Effector CD8-positive, alpha-beta T cell (primary cell): ENCODE measurements at places on chromosomes 7 and 10.

- no peak for DNase-seq
Measured at GRCh38 chr7:148607151-148607661, 16.6 kb downstream of the C7orf33 start.

DNA sequence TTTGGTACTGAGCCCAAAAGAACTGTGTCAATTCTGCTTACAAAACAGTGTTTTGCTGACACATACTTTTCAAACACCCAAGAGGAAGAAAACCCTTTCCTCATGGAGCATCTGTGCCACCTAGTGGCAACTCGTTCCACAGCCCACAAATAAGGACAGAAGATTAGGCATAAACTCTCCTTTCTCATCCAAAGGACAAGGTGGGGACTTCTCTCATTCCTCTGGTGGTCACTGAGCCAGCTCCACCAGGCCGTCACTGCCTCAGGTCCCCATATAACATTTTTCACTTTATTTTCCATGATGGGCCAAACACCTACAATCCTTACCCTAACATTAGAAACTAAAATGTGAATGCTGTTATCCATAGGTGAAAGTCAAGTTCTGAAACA, 76.9 kb downstream of the RNF216 start:
- peak; percentile 64 for DNase-seq

- no peak for DNase-seq
Measured at GRCh38 chr7:20229646-20230500, 12.7 kb upstream of the MACC1 start.

- DNase-seq = no peak
Measured at GRCh38 chr7:2872296-2872874, 28.3 kb upstream of the GNA12 start.

DNA sequence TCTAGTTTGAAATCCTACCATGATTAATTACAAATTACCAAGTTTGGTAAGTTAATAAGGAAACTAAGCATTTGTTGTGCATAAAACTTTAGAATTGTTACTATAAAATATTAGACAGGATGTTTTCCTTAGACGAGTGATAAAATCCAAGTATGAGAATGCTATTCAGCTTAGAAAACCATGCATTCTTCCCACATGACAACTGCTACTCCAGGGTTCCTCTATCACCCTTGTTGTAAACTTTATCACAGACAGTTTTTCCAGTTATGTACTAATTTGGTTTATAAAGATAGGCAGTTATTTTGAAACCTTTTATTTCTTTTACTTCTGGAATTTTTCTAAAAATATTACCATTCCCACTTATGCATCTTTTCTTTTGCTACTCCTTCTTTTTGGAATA, 52.0 kb downstream of the SIRT1 start:
- DNase-seq = no peak

- no peak for DNase-seq
Measured at GRCh38 chr10:71267508-71268240, 51.4 kb upstream of the SLC29A3 start.

DNA sequence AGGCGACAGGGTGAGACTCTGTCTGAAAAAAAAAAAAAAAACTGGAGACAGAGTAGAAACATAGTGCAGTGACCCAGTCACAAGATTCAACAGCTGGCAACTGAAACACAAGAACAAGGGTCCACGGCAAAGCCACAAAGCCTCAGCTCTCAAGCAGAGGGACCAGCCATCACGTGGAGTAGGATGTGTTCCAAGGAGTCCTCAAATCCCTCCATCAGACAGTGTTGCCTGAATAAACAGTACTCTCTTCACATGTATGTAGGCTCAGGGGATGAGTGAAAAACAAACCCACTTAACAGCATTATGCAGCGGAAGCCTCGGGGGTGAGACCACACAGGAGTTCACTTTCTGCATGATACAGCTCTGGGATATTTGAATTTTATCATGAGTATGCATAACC, 62.0 kb downstream of the SLIT1 start:
- no peak for DNase-seq

DNA sequence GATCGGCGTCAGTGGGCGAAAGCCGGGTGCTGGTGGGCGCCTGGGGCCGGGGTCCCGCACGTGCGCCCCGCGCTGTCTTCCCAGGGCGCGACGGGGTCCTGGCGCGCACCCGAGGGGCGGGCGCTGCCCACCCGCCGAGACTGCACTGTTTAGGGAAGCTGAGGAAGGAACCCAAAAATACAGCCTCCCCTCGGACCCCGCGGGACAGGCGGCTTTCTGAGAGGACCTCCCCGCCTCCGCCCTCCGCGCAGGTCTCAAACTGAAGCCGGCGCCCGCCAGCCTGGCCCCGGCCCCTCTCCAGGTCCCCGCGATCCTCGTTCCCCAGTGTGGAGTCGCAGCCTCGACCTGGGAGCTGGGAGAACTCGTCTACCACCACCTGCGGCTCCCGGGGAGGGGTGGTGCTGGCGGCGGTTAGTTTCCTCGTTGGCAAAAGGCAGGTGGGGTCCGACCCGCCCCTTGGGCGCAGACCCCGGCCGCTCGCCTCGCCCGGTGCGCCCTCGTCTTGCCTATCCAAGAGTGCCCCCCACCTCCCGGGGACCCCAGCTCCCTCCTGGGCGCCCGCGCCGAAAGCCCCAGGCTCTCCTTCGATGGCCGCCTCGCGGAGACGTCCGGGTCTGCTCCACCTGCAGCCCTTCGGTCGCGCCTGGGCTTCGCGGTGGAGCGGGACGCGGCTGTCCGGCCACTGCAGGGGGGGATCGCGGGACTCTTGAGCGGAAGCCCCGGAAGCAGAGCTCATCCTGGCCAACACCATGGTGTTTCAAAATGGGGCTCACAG, 1.1 kb downstream of the EGFR start:
- DNase-seq = no peak

- no peak for DNase-seq
Measured at GRCh38 chr7:135102372-135102771, 45.5 kb upstream of the TMEM140 start.

DNA sequence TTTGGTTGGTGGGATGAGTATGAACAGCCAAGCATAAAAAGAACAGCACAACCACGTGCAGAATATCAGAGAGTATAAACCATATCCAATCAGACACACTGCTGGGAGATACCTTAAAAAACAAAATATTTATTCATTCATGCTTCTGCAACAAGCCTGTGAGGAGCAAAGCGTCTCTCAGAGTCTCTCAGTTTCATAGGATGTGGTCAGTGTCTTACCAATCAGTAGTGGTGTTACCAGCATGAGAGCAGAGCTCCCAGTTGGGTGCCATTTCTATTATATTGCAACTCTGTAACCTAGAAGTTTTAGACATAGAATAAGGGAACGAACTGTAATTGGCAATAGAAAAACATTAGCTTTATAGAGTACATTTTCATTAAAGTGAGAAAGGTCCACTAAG, 445.9 kb upstream of the LRRN3 start:
- DNase-seq = no peak

GRCh38 chr10:32332299-32332750, 14.6 kb downstream of the EPC1 start:
- DNase-seq = peak; percentile 33

GRCh38 chr10:105785721-105786120, 1144.6 kb downstream of the SORCS3 start:
- no peak for DNase-seq

DNA sequence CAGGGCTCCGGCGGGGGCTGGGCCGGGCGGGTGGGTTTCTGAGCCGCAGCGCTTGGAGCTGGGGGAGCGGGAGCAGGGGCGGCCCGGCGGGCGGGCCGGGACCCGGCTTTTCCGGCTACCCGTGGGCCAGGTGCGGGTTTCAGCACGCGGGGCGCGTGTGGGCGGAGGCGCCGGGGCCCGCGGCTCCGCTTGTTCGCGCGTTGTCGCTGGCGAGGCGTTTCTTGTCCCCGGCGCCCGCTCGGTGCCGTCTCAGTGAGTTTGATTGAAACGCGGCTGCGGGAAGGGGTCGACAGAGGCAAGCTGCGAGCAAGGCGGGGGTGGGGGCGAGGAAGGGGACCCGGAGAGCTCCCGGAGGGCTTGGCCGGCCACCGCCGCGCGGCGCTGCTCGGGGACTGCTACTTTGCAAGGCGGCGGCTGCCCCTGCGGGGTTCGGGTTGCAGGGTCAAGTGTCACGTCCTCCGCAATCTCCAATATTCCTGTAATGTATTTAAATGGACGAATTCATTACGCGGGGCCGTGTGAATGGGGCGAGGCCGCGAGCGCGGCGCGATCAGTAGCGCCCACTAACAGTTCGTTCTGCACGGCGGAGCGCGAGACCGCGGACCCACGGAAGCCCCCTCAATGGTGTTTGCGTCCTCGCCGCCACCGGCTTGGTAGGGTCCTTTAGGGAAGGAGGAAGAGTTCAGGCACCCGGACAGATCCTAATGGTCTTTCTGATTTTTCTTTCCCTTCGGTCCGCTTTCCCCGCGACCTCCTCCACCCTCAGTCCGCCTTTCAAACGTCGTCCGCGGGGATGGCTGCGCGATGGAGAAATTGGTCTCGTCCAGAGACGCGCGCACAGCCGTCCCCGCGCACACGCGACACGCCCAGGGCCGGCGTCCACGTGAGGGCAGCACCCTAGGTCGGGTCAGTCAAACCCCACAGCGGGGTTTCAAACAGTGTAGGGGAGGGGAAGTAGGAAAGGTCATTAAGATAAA, 76.9 kb downstream of the INSIG1 start:
- no peak for DNase-seq
